HT-29 (cell line): ENCODE measurements at places on chromosomes 3 and 15.

- DNase-seq, result no peak
Observed at GRCh38 chr15:27086805-27087204, 115.8 kb downstream of the GABRG3 start.

GRCh38 chr3:73029321-73029796 lies 32.1 kb upstream of the EBLN2 start:
- DNase-seq, result no peak

DNA sequence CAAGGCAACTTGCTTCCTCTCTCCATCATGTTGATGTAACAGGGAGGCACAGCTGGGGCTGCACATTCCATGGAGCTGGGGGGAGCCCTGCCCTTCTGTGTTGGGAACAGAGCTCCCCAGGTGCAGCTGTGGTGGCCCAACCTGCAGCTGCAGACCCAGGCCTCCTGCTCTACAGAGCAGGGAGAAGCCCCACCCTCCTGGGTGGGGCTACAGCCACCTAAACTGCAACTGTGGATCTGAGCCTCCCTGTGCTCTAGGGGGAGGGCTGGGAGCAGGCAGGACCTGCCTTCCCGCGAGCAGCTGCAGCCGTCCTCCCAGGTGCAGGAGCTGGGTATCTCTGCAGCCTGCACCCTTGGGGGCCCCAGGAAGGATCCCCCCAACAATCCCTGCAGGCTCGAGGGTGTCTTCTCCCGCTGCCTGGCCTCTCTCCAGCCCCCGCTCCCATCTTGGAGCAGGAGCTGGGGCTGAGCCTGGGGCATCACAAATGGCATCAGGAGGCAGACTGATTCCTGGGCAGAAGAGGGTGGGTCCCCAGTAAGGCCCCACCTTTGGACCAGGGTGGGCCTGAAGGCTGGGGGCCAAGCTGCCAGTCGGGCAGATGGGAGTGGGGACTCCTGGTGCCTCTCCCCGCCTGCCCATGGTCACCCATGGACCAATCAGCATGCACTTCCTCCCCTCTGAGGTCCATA lies 7.4 kb downstream of the LRRC58 start:
- no peak for DNase-seq

- DNase-seq, result no peak
Observed at GRCh38 chr3:58079773-58080172, 71.6 kb downstream of the FLNB start.

DNA sequence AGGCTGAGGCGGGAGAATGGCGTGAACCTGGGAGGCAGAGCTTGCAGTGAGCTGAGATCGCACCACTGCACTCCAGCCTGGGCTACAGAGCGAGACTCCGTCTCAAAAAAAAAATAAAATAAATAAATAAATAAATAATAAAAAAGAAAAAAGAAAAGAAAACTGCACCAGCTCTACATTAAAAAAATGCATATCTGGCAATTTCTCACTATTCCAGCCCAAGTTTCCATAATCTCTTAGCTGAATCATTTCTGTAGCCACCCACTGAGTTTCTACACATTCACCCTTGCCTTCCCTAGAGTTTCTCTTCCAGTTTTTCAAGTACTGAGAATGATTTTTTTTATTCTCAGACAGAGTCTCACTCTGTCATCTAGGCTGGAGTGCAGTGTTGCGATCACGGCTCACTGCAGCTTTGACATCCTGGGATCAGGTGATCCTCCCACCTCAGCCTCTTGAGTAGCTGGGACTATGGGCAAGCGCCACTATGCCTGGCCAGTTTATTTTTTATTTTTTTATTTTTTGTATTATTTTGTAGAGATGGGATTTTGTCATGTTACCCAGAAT lies 24.5 kb upstream of the SLC7A14 start:
- no peak for DNase-seq

- DNase-seq, result peak; percentile 62
Observed at GRCh38 chr3:120741837-120742197, 499 bp downstream of the RABL3 start.

GRCh38 chr3:156148345-156148945 lies 28.1 kb downstream of the KCNAB1 start:
- DNase-seq, result no peak

DNA sequence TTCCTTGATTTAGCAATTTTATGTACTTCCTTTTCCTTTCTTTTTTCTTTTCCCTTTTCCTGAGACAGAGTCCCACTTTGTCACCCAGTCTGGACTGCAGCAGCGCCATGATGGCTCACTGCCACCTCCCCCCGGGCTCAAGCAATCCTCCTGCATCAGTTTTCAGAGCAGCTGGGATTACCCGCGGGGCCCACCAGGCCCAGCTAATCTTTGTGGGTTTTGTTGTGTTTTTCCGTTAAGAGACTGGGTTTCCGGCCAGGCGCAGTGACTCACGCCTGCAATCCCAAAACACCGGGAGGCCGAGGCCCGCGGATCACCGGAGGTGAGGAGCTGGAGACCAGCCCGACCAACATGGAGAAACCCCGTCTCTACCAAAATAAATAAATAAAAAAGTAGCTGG lies 17.7 kb downstream of the GOLGA8S start:
- no peak for DNase-seq

DNA sequence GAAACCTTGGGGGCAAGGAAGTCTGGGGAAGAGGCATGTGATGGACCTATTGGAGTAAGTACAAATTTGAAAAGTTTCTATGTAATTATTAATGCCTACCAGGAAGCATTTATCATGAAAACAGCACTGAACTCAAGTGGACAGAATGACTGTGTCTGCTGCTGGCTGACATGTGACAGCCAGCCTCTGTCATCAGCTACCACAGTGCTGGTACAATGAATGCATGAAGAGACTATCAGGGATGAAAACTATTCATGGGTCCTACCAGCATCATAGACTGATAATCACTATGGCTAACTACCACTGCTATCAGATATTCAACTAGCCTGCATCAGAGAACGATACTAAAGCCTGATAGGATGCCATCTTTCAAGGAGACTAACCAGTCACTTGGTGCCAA lies 193.5 kb downstream of the RAP2B start:
- no peak for DNase-seq

DNA sequence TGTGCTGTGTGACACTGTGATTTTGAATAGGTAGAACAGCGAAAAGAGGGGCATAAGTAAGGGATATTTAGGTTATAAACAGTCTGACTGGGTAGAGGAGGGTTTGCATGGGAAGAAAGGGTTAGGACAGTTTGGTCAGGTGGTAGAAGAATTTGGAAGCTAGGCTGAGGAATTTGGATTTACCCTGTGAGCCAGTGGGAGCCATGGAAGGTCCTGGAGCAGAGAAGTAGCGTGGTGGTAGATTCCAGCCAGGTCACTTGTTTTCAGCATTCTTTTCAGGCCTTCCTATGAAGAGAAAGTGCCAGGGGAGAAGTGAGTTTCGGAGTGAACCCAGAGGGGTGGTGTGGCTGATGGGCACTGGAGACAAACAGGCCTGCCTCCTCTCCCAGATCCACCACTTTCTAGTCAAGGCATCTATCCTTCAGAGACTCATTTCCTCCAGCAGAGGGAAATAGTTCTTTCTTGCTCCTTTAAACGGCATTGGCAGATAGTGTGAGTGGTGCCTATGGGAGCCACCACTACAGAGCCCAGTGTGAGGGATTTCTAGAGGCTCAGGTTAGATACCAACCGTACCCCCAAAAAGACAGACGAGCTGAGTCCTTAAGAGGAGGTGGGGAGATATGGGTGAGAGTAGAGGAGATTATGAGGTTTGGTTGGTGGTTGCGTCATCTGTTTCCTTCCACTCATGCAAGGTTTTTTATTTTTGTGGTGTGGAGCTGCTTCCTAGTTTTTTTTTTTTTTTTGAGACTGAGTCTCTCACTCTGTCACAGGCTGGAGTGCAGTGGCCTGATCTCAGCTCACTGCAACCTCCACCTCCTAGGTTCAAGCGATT lies 21.2 kb downstream of the PXK start:
- no peak for DNase-seq

DNA sequence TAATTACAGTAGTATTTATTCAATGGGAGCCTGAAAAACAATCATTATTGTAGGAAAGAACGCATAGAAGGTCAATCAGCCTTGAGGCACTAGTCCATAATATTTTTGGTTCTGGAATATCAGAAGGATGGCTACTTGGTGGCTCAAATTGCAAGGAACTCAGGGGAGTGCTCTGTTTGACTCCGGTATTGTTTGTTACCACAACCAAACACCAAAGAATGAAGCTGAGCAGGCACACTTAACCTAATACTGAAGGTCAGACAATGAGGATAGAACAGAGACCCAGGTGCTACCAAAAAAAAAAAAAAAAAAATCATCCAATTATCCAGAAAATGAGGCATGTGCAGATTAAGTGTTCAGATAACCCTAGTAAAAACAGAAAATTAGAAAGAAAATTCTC lies 11.1 kb upstream of the SATB1 start:
- no peak for DNase-seq

- DNase-seq, result peak; percentile 35
Observed at GRCh38 chr3:112333002-112333380, at the start of gene CD200. Gene CD200 (plus strand): TSS chr3:112333156. CDS start chr3:112333213, 57 bp downstream.

GRCh38 chr3:2362122-2362521 lies 263.5 kb downstream of the CNTN4 start:
- DNase-seq, result no peak

GRCh38 chr3:107116251-107116650 lies 261.0 kb upstream of the CCDC54 start:
- no peak for DNase-seq

DNA sequence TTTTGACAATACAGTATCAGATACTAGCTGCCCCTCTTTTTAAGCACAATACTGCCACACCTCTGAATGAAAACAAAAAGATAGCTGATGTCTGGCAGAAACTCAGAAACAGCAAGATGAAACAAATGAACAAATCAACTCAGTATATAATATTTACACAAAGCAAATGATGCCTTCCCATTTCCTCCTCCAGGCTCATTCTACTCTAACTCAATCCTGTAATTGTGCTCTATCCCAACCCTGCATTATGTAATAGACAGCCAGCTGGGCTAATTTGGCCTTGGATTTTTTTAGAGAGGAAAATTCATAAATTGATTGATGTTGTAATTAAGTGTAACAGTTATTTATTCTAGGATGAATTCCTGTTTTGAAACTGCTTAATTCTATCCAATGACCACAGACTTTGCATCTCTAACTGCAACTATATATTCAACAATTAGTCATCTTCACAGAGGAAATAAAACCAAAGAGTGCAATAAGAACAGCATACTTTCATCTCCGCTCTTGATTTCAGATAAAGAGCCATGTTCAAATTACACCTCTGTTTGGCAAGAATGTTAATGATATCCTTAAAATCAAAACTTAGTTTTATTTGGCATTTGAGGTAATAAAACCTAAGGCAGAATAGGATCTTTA lies 6.1 kb downstream of the ATG3 start:
- DNase-seq, result no peak

DNA sequence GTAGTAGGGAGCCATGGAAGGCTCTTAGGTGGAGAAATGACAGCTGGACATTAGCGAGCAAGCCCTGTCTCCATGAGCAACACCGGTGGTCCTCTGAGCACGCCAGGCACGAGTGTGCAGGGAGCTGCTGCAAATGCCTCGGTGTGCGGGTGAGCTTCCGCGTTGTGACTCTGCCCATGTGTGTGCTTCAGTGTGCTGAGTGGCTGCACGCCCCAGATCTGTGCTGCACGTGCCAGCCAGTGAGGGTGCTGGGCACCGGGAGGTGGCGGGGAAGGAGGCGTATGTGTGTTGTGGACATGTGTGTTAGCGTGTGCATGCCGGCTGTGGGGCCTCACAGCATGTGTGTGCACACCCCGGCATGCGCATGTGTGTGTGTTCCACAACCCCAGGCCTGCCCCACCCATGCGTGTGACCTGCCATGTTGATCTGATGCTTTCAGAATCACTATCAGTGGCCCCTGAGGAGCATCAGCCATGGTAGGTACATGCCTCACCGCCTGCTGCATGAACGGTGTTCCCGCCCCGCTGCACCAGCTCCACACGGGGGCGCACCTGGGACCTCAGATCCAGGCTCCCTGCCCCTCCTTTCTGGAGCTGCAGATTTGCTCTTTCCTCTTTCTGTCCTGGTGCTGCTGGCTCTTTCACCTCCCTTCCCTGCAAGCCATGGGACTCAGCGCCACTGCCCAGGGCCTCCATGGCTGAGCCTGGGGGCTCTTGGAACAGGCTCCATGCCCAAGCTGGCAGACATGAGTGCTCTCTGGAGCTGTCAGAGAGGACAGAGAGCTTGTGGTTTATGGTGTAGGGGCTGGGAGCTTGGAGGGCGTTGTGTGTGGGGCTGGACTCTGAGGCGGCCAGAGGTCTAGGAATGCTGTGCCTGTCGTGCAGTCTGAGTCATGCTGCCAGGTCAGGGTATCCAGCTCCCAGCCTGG lies 169.4 kb downstream of the TBC1D2B start:
- DNase-seq, result peak; percentile 84
